ENCODE measurements at places on chromosomes 1 and 21.

DNA sequence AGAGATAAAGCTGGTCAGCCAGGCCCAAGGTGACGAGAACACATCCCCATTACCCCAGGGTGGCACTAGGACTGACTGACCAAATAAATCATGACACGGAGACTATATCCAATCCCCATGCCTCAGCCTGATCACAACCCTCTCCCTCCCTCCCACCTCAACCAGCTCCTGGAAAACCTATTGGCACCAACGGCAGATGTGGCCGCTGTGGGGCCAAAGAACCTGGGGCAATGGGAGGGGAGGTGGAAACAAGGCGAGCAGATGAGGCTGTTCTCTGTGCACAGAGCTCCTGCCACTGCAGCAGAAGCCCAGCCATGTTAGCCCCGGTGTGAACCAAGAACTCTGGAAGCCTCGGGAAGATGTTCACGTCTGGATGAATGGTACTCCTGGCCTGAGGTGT, 77.6 kb downstream of the CD247 start:
- DNase-seq, result no peak

DNA sequence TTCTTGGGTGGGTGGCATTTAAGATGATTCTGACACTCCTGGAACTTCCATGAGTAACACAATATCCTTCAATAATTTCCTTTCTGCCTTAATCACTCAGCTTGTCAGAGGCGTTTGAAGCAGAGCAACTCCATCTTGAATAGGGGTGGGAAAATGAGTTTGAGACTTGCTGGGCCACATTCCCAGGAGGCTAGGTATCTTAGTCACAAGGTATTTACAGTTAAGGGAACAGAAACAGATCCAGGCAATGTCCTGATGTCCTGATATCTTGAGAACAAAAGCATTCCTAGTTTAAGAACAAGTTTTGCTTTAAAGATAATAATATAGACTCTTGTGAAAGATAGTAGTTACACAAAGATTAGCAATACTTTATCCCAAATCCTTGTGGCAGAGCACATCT, 76.6 kb upstream of the KIAA0040 start:
- no peak for DNase-seq

DNA sequence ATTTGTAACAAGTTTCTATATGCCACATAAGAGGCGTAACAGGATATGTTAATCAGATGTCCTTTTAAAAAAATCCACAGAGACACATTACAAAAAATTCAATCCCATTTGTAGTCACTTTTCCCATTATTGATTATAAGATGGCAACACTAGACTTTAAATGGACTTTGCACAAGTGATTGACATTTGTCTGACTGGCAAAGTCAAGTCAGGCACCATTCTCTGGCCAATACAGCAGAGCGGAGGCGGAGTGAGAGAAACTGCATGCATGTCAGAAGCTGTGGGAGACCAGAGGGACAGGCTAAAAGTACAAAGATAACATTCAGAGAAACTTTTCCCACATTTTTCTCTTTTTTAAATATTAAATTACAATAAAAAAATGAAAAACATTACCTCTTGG, 28.1 kb upstream of the RGS5 start:
- no peak for DNase-seq

GRCh38 chr21:45098867-45099266, 24.5 kb downstream of the ADARB1 start:
- no peak for DNase-seq

DNA sequence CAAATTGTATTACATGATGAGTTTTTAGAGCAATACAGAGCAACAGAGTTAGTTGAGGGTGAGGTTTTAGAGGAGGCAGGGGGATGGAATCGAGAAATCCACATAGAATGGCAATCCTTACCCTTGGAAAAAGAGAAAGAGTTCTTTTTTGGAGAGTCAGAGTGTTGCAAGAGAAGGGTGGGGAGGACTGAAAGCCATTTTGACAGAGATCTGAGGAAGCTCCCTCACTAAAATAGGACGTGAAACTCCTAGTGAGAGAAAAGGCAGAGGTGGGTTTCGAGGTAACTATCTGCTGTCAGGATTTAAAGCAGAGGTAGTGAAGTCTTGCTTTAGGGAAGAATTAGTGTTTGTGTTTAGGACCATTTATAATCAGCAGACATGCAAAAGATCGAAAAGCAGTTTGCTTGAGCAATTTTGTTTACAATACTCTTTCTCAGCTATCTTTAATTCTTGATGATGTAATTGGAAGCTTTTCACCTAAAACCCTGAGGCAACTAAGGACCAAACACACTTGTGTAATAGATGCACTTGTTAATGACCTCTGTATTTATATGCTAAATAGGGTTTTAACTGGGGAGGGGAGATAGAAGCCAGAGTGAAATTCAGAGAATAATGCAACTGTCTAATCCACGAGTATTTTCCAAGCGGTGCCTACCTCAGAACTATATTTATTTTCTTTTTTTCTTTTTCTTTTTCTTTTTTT, 20.0 kb downstream of the ADAMTS5 start:
- DNase-seq, result no peak

- DNase-seq, result no peak
These were observed 178.1 kb upstream of the PBX1 start for GRCh38 chr1:164380893-164381292.

- no peak for DNase-seq
These were observed 89.7 kb downstream of the PGM1 start for GRCh38 chr1:63682936-63683335.

DNA sequence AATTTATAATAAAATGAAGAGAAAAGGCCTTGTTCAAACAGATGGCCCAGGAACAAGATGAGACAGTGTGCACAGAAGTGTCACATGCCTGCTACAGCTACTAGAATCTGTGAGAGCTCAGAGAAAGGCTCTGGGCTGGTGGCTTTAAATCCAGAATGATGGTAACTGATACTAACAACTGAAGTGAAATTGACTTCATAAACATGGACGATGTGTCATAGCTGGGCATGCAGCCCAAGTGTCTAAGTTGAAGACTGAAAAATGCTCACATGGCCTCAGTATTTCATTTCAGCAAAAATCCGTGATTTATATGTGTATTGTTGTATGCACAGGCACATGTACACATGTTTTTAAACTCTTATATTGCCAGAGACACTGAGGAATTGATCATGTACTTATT, 208.3 kb upstream of the RUNX1 start:
- DNase-seq, result no peak

DNA sequence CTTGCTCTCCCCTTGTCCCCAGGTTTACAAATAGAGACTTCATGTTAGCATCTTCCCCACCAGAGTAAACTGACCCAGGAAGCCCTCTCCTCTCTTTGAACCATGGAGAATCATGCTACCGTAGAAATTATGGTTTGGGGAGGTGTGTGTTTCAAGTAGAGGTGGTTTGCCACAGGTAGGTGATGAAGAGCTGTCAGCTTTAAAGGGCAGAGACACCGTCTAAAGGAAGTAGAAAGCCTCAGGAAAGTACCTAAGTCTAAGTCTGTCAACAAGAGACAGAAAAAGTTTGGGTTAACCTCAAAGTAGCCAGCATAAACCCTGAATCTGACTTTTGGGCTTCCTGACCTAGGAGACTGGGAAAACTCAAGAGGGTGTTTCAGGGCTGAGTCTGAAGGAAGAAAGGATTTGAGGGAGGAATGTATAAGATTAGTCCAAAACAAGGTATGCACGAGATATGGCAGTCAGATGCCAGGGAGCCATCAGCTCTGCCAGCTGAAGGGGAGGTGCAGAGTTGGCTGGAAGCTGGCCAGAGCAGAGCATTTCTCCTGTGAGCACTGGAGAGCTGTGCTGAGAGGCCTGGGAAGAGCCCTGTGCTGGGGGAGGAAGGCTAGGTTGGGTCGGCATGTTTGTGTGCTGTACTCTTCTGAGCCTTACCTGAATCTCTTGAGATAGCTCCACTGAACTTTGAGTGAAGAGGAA, 14.3 kb downstream of the ADAMTSL4 start:
- DNase-seq, result peak; percentile 65

GRCh38 chr1:117612517-117613248, 6.8 kb downstream of the TENT5C start:
- DNase-seq, result no peak

- peak; percentile 20 for DNase-seq
These were observed 75.9 kb upstream of the GREM2 start for GRCh38 chr1:240687820-240688219.

- peak; percentile 51 for DNase-seq
These were observed 19.0 kb upstream of the L1TD1 start for GRCh38 chr1:62175568-62176179.

DNA sequence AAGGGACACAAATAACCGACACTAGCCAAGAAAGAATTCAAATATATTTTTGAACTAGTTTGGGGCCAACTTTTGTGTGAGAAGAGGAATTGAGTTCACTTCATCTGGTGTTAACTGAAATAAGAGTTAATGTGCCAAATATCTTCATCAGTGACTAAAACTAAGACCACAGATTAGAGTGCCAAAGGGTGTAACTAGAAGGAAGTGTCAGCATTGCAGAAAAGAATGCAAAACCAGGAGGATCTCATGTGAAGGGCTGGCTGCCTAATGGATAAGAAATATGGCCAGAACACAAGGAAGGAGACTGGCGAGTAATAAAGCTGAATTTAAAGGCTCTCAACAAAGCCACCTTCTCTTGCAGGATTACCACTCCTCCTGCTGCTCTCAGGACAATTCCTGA, 61.8 kb upstream of the LRRC8D start:
- no peak for DNase-seq

DNA sequence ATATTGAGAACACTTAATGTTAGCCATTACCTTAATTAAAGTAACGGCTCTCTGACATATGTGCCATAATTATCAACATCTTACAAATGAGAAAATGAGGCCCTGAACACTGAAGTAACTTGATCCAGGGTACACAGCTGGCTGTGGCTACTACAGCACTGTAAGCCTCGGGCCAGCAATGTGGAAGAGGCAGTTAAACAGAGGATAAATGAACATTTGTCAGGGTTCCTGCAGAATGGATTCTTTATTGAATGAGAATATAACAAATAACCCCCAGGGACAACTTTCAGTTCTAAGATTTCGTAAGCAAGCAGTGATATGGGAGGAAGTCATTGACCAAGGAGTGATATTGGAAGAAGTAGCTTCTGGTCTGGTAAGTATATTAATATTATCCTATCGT, 70.5 kb upstream of the SCYL3 start:
- DNase-seq, result no peak

DNA sequence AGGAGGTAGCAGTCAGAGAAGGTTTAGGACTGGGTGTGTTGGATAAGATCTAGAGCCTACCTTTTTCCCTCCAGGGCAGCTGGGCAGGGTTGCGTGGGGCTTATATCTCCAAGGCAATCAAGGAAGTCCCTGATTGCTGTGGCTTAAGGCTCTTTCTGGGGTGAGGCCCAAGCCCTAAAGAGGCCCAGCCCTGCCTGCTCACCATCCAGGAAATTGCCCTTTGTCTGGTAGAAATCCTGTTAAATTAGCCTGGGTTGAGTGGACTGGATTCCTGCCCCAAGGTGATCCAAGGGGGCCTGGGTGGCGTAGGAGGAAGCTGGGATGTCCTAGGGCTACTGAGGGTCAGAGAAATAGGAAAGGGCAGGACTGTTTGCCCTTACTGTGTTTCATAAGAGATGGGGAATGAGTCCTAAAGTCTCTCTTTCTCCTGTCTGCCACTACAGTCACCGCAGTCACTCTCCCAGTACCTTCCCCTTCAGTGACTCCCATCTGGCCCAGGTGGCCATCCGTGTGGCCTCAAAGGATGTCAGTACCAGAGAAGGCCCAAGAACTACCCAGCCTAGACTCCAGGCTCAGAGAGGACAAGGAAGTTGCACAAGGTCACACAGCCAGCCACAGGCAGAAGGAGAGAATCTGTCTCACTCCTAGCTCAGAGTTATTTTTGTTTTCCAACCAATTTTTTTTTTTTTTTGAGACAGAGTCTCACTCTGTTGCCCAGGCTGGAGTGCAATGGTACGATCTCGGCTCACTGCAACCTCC, 25.8 kb downstream of the MFSD2A start:
- no peak for DNase-seq

DNA sequence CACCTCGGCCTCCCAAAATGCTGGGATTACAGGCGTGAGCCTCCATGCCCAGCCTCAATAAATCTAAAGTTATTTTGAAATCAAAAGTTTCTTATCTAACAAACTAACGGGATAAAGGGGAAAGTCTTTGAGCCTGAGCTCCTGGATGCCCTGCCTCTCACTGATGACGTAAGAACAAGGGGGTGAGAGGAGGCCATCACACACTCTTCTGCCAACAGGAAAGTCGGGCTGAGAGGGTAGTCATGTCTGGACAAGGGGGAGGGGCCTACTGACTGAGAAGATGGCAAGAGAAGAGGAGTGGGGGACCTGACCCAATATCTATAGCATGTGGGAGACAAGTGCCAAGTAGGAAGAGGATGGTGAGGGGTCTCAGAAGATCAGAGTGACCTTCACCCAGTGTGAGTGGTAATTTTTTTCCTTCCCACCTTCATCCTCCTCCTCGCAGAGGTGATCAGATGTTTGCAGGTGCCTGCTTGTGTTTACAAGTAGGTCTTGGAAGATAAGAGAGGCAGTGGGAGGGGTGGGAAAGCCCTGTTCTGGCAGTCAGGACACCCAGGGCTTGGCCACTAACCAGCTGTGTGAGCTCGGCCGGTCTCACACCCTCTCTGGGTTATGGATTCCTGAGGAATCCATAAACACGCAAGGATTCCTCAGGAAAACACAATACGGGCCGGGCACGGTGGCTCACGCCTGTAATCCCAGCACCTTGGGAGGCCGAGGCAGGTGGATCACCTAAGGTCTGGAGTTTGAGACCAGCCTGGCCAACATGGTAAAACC, 9.6 kb downstream of the UQCRHL start:
- DNase-seq, result no peak

DNA sequence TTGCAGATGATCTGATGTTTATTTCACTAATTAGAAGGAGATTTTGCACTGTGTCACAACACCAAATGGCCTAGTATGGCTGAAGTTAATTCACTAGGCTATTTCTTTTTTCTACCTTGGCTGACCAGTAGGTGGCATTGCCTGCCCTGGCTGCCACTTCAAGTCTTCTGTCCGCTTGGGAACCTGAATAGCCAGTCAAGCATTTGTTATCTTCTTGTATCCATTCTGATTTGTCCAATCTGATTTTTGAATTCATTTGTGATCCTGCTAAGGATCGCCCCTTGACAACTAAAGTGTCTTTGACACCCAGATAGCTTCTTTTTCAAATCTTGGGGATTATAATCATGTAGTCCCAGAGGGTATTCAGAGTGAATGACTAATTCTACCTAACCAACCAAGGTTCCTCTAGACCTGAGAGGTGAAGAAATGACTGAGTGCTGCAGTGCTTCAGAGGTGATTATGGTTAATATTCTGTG, 99.4 kb downstream of the GIPC2 start:
- DNase-seq, result peak; percentile 33

GRCh38 chr21:42601656-42602055, 51.8 kb upstream of the PDE9A start:
- no peak for DNase-seq

DNA sequence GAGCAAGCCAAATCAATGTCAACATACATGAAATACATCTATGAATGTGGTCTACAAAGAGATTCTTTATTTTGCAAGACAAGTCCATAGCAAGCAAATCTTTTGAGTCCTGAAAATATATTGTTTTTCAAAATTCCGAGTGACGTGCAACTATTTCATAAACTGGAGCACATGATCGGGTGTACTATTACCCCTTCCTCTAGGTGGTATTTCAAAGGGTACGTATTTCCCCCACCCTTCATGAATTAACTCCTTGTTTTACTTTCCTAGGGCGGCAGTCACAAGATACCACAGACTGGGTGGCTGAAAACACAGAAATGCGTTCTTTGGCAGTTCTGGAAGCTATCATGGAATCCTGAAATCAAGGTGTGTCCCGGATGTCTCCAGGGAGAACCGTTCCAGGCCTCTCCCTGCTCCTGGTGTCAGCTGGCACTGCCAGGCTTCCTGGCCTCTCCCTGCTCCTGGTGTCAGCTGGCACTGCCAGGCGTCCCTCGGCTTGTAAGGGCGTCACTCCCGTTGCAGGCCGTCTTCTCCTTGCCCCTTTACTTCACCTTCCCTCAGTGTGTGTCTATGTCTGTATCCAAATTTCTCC, 55.3 kb downstream of the RIPK4 start:
- DNase-seq, result no peak

Measured in CD4-positive, alpha-beta T cell treated with Interleukin-17A for 4 hours (primary cell).